ENCODE measurements at places on chromosomes 3 and 15.

GRCh38 chr3:160106905-160107861, 118.0 kb upstream of the C3orf80 start:
- no peak for DNase-seq

DNA sequence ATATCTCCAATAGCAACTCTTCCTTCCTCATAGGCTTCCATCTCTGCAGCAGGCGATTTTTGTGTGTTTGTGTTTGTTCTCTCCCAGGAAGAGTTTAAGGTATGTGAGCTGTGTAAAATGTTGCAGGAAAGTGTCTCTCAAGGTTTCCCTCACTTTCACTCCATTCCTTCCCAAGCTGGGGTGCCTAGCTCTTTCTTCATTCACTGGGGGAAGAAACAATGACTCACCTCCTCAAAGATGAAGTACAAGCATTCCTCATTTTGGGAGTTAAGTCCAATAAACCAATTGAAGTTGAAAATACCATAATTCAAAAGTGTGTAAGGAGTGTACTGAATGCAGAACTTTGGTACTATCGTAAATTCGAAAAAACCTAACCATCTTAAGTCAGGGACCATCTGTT, 422.7 kb upstream of the CFAP20DC start:
- DNase-seq: no peak

- DNase-seq: no peak
Observed at GRCh38 chr15:43463507-43463906, 29.4 kb downstream of the TP53BP1 start.

DNA sequence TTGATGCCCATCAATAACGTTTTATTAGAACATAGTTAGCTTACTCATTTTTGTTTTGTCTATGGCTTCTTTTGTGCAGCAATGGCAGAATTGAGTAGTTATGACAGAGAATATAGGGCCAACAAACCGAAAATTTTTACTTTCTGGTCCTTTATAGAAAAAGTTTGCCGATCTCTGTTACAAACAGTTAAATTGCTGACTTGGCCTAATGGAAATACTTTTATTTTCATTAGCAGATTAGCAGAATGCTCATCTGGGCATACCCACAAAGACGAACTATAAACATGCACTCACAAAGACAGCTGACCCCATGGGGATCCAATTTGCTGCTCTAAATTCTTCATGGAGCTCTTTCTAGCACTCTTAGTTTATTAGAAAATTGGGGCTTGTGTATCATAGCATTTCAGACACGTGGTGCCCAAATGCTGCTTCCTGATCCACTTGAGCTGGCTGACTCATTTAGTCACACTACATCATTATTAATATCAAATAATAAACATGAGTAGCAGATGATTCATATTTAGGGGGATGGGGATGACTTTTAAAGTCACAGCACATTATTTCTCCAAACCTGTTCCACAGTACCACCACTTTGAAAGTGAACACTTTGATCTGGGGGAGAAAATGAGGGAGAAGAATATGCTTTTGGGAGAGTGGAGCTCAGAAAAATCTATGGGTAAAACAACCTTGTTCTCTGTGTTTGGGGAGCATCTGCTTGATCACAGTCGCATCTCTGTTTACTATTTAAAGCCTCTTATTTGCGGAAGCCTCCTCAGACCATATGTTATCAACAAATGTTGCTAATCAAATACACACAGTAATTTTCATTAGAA, 228.1 kb upstream of the FEZF2 start:
- DNase-seq: no peak

GRCh38 chr15:51932161-51932560, 39.4 kb downstream of the LEO1 start:
- DNase-seq: no peak

DNA sequence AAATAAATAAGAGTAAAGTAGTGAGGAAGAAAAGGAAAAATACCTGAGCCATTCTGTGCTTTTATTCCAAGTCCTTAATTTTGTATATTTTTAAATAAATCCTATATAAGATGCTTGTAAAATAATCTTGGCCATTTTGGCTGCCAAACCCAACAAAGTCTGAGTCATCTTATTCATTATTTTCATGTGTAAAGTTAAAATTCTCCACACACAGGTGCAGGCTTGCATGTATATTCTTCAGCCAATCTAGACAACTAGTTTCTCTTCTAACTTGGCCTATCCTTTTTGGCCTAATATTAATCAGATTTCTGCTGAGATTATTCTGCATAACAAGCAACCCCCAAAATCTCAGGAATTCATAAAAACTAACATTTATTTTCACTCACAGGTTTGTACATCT, 189.8 kb upstream of the ATP11B start:
- no peak for DNase-seq

DNA sequence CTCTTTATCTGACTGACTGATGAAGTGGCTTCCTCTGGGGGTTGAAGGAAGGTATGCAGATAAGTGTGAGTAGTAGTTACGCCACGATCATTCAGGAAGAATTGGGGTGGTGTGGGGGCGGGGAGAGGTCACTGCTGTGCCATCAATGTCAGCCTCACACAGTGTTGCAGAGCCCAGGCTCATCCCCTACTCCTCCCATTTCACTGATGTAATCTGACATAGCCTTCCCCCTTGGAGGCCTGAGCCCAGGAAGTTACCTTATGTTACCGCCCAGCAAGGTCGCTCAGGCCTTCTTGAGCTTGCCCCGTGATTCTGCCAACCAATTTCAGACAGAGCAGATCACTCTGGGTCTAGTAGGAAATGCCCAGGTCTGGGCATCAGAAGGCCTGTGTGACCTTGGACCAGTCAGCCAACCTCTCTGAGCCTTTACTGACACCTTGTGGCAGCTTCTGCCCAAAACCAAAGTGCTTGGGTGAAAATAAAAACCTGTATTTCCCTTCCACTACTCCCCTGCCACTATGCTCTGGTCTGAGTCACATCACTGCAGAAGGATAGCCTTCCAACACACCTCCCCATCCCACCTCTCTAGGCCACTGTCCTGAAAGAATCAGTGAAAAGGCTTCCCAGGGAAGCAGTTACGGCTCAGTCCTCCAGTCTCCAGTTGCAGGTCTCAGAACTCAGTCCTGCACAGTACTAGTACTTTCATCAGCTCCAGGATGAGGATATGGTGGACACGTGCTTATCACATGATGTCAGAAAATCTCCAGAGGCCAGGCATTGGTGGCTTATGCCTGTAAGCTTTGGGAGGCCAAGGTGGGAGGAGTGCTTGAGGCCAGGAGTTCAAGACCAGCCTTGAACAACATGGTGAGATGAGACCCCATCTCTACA, 28.1 kb upstream of the INSYN1 start:
- DNase-seq: no peak

GRCh38 chr3:150020527-150020926, 49.8 kb upstream of the PFN2 start:
- DNase-seq: no peak

DNA sequence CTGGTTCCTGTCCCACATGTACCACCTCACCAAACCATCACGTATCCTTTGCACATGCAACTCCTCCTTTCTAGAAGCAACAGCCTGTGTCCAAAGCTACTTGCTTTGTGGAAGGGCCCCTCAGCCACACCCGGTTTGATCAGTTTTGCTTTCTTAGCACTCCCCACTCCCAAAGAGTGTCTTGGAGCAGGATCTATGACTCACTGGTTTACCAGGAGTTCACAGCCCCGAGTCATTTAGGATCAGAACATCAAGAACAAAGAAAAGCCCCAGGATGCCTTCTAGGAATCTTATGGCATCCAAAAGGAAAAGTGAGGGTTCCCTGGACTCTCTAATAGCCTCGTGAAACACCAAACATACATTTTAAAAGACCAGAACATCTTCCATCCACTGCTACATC, 50.7 kb upstream of the IGF1R start:
- no peak for DNase-seq

GRCh38 chr15:39444735-39445470, 136.0 kb upstream of the THBS1 start:
- DNase-seq: no peak

- no peak for DNase-seq
Observed at GRCh38 chr15:70181626-70182255, 84.0 kb upstream of the TLE3 start.

- DNase-seq: no peak
Observed at GRCh38 chr15:57538265-57538529, 53.5 kb upstream of the MYZAP start.

DNA sequence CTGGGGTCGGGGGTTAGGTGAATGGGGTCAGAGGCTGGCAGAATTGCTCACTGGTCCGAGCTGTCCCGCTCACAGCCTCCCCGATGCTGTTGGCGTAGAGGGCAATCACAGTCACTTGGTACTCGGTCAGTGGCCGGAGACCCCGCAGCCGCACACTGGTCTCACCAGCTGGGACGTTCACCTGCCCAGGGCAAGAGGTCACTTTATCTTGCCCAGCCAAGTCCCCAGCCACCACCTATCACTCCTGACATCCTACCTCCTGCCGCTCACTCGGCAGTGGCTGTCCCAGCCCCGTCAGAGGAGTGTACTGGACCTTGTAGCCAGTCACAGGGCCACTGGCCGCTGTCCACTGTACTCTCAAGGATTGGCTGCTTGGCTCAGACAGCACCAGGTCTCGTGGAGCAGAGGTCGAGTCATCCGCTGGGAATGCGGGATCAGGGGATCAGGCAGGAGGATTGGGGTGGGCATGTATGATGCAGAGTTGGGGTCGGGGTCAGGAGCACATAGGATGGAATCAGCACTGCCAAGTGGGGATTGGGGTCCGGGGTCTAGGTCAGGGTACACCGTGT, 2.5 kb downstream of the COL7A1 start:
- no peak for DNase-seq

DNA sequence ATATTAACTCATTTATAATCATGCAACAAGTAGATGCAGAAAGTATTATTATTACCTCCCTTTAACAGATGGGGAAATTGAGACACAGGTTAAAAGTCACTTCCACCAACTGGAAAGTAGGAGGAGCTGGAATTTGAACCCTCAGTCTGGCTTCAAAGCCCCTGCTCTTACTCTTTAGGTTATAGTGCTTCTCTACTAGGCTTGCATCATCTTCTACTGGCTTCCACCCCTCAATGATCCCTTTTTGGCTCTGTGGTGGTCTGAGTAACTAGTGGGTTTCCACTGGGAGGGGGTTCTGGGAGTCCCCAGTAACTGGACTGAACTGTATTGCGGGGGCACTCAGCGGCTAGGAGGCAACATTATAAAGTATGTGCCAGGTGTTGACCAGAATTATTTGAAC, 91.0 kb downstream of the CTNNB1 start:
- no peak for DNase-seq

DNA sequence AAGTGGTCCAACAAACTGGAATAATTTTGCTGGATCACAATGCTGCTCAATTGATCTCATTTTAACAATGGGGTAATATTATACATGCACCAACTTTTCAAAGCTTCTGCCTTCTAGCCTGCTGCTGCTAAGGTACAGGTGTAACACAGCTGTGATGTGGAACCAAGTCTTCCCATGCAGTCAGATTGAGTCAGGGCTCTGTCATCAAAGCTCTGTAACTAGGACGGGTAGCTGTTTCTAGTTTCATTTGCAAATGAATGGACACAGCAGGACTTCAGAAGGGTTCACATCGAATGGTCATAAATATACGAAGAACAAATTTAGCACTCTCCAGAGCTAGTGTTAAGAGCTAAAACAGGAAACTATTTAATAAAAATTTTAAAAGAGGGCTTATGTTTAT, 189.2 kb downstream of the USP13 start:
- no peak for DNase-seq

DNA sequence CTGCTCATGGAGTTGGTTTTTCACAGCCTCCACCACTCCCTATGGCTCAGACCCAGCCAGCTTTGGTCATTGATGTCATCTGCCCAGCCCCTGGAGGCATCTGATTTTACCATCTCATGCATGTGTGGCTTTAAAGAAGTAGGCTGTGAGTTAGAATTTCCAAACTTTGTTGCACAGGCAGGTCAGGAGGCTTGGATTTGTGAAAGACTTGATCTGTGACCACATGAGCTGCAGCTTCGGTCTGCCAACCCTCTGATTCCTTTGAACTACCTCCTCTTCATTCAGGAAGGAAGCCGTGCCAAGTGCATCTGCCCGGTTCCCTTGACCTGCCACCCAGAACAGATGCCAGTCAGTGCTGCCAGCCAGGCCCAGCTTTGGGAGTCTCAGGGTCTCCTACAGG, 9.2 kb downstream of the CTXND1 start:
- no peak for DNase-seq

GRCh38 chr3:50554553-50554952, 13.0 kb downstream of the C3orf18 start:
- no peak for DNase-seq

DNA sequence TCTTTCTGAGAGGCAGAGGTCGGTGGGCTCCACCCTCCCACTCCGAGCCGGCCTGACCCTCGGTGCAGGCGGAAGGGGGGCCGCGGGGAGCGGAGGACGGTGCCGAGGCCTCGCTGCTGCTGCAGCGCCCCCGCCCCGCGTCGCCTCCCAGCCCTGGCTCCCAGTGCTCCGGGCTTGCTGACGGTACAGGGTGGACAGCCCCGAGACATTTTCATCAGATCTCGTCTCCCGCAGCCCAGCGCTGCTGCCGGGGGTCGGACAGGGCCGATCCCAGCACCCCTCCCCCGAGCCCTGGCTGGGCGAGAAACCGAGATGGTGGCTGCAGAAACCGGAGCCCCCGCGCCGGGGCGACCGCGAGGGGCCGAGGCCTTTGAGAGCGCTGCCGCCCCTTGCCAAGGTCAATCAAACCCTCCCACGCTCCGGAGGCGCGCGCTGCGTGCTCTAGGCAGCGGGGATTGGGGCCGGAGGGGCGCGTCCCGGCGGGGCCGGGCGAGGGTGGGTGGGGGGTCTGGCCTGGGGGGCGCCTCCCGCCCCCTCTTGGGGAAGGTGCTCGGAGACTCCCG, 42.5 kb downstream of the EPHB3 start:
- no peak for DNase-seq

DNA sequence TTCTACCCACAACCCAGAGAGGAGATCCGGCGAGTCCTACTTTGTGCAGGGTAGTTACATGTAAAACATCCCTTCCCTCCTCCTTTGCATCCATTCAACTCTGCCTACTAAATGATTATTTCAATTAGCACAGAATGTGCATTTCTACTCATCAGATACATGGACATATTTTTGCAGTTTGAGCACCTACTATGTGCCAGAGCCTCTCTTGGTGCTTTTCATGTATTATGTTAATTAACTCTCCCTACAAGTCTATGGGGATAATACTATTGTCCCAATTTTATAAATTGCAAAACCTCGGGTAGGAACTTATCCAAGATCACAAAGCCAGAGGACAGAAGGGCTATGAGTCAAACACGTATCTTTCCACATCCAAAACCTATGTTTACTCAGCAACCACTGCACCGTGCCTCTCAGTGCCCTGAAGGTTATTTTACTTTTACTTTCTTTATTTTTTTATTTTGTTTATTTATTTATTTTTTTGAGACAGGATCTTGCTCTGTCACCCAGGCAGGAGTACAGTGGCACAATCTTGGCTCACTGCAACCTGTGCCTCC, 432.8 kb downstream of the MAGI1 start:
- DNase-seq: no peak

GRCh38 chr15:81302701-81303109, 21.2 kb downstream of the STARD5 start:
- DNase-seq: no peak

GRCh38 chr15:48354694-48355303, 23.6 kb downstream of the DUT start:
- DNase-seq: no peak

DNA sequence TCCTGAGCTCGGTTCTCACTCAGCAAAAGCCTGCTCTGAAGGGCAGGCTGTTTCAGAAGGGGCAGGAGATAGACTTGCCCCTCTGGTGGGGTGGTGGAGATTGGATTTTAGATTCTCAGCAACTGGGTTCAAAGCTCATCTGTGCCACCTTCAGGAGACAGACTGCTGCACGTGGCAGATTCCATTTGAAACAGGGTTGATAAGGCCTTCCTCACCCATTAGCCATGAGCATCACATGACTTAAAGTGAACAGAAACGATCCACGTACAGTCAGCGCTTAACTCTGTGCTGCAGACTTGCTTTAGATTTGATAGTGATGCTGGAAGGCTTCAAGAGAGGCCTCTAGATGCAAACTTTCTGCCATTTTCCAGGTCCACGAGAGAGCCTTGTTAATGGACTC, 35.0 kb upstream of the MGLL start:
- no peak for DNase-seq

All from tibial artery (tissue), 4 donors.